ENCODE measurements at places on chromosomes 2 and 18.

DNA sequence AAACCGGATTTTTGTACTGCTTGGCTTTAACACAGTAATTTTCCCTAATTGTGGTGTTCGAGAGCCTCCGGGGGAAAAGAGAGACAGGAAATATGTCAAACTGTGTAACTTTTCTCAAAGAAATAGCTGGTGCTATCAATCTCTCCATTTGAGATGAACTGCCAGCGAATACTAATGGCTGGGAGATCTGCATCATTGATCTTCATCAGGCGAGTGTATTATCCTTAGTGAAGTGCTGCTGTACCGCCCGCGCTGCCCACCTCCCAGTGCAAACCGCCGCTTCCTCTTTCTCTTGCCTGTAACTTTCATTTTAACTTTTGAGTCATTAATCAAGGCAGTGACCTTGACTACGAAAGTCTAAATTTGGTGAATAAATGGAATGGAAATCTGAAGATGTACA lies 246.1 kb upstream of the ST6GAL2 start:
- DNase-seq, result no peak

GRCh38 chr2:51717312-51717711 lies 685.4 kb upstream of the NRXN1 start:
- no peak for DNase-seq

DNA sequence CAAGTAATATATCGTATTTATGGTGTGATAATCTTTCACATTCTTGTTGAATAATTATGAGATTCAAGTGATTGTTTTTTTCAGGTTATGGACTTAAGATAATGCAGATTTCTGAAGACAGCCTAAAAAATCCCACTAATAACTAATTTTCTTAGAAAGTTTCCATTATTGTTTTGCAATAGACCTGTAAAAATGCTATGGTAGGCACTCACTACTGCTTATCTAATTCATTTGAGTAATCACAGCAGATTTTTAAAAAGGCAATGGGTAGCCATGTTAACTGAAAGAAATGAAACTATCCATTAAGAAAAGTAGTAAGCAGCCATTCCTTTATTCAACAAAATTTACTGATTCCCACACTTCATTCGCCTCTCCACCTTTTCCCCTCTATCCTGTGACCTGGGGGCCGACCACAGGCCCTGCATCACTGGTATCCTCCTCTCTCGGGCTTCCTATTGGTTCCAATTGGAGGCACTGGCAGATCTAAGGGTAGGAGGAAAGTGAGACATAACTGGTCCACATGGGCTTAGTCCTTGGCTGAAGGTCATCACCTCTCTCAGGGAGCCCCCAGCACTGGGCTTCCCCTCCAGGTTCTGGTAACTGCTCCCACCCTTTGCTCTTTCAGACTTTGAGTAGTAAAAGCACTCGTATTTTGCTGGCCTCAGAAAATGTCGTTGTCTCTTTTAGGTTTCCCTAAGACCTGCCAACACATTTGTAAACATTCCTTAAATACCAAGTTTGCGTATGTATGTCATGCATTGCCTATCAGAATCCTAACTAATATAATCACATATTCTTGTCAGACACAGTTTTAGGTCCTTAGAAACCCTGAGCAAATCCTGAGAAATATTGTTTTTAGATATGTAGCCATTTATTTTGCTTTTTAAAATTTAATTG lies 18.5 kb downstream of the RBMS1 start:
- no peak for DNase-seq

GRCh38 chr2:10873171-10873570 lies 38.6 kb upstream of the KCNF1 start:
- no peak for DNase-seq

GRCh38 chr2:156908825-156909224 lies 348.7 kb upstream of the GALNT5 start:
- DNase-seq, result no peak

- no peak for DNase-seq
Observed at GRCh38 chr2:182586426-182586825, 129.6 kb upstream of the DNAJC10 start.

DNA sequence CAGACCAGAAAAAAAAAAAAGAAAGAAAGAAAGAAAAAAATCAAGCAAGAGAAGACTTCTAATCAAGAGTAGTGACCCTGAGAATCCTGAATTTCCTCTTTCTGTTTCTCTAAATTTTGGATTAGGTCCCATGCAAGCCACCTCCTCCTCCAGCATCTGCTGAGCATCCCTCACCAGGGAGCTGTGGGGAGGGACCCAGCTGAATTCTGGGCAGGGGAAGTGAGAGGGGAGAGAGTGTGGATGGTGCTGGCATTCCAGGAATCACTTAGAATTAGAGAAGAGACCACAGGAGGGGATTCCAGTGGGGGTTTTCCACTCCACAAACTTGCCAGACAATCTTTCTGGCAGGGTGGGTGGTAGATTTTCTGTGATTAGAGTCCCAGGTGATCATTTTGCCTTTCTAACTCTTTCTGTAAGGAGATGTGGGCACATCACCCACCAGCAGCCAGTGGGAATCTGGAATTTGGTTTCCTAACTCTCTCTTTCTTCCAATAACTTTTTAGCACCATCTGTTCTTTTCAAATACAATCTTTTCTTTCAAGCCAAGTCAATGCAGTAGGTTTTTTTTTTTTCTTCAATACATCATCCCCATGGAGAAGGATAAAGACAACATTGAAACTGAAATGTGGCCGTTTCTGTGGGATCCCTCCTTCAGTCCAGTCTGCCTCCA lies 279.2 kb downstream of the CLIP4 start:
- no peak for DNase-seq

DNA sequence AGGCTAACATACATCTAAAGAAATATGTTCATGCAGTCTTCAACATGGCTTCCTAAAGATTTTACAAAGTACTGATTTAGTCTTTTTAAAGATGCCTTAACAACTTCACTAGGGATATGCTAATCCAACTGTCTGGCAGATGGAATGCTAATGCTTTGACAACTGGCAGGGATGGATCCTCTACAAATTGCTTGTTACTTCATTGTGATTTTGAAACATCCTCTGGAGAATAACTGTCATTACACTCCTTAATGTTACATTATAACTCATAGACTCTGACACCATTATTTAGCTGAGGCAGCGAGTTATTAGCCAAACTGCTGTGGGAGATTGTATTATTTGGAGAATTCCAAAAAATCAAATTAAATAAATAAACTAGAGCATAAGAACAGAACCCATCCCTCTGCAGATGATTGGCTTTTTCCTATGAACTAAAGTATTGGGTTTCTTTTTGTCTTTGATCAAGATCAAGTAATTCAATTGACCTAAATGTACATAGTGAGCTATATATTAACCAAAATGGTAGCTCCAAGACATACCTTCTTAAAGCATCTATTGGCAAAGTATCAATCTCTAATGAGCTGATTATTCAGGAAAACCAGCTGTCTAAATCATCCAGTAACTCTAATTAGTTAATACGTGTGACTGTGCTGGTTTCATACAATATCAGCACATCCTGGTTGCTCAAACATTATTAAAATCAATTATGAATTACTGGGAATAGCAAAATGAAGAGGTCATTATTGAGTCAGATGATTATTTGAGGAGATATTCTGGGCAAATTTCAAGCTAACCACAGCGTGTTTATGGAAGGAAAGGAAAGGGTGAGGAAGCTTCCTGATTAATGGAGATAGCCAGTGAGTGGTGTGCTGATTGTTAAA lies 321.3 kb upstream of the TFPI start:
- no peak for DNase-seq

DNA sequence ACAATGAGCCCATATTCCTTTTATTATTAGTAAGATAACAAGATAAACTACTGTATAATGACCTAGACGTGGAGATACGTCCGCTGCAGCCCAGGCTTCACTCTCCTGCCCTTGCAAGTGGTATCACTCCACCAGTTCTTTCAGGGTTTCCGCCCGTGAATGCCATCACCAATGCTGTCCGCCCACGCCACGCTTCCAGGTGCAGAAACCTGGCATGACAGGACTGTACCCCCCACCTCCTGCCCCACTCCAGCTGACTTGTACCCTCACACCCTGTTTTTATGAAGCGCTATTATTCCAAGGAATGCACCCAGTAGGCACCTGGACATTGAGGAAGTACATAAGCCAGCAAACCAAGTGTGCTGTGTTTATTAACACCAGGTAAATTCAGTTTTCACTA lies 79.8 kb downstream of the MYT1L start:
- no peak for DNase-seq

DNA sequence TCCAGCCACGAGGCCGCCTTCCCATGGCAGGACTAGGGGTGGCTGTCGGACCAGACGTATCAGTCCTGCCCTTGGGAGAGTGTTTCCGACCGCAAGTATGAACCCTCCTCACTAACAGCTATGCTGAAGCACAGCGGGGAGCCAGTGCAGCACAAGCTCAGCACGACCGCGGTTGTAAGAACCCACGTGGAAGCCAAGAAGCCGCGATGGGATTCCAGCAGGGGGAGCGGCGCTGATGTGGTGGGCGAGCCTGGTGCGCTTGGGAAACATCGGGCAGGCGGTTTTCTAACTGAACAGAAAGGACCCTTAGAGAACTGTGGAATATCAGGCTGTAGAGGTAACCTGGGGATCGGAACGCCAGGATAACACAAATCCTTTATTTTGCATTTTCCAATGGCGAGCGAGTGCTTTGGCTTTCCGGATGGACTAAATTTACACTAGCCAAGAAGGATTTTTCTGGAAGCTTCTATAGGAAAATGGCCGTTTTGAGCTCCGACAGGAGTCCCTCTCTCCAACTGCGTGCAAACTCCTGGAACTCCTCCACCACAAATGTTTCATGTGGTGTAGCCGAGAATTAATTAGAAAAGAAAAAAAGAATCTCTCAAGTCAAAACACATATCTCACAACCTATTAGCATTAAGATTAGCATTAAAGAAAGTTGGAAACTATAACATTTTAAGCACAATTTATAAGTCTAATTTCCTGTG lies 132.0 kb upstream of the MYCN start:
- DNase-seq, result no peak

- no peak for DNase-seq
Observed at GRCh38 chr2:160114020-160114419, 51.6 kb upstream of the PLA2R1 start.

DNA sequence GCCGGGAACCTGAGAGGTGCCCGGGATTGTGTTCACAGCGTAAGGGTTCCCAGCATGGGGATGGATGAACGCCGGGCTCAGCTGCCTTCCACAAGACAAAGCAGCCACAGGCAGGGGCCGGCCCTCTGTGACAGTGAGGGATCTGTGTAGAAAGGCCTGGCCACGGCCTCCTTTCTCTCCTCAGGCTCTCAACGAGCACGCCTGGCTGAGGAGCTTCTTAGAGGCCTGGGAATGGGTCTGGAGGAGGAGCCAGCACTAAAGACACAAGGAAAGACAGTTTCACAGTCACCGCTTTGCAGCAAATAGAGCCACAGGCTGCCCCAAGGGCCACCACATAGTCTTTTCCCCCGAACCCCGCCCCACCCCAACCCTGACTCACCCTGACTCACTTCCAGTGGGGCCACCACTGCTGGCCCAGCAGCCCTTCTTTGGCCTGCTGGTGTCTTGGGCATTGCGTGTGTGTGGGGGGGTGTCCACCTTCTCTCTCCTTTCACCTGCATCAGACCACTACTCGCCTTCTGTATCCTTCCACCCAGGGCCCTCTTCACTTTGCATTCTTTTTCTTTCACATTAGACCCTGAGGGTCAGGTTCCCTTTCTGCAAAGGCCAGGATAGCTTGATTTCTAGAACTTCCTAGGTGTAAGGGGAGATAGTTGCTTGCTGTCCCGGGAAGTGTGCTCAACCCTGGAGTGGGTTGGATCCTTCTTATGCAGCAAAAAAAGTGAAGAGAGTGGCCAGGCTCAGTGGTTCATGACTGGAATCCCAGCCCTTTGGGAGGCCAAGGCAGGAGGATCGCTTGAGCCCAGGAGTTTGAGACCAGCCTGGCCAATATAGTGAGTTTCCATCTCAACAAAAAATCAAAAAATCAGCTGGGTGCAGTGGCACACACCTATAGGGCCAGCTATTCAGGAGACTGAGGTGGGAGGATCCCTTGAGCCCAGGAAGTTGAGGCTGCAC lies 19.3 kb upstream of the HPCAL1 start:
- DNase-seq, result no peak

DNA sequence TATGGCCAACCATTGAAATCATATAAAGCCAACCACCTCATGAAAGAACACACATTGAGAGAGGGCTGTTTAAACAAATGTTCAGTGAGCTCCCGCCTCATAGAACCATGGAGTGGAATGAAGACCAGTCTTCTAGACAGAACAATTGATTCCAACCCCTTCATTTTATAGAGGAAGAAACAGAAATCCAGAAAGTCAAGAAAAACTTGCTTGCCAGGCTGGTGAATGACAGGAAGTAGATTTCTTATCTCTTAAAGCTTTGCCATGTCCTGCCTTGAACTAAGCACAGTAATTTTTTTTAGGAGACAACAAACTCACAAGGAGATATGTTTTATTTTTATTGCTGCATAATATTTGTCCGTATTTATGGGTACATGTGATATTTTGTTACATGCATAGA lies 16.5 kb upstream of the NRP2 start:
- DNase-seq, result no peak

DNA sequence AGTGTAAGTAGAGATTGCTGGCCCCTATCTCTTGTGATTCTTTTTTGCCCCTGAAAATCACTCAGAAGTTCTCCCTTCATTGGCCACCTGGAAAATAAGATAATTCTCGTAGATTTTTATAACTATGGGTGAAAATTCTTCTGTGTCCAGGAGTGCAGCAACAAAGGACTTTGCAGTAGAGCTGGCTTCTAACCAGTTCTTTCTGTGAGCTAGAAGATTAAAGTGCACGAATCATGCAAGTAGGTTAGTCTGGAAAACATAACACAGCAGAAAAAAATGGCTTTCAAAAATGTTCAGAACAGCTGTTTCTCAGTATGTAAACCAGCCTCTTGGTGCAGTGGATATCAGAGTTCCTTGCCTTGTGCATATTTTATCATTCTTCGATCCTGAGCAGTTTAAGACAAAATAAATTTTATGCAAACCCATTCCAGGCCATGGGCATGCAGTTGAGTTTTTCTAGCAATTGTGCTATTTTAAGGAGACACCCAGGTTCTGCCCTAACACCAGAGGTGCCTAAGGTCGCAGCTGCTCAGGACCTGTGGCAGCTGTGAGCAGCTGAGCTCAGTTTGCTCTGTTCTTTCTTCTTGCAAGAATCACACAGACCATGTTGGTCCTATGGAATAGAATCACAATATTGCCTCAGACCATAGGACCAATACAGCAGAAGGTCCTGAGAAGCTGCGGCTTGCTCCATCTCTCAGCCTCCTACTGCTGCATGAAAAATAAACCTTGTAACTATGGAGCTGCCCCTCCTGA lies 80.9 kb upstream of the BCL2L11 start:
- no peak for DNase-seq

DNA sequence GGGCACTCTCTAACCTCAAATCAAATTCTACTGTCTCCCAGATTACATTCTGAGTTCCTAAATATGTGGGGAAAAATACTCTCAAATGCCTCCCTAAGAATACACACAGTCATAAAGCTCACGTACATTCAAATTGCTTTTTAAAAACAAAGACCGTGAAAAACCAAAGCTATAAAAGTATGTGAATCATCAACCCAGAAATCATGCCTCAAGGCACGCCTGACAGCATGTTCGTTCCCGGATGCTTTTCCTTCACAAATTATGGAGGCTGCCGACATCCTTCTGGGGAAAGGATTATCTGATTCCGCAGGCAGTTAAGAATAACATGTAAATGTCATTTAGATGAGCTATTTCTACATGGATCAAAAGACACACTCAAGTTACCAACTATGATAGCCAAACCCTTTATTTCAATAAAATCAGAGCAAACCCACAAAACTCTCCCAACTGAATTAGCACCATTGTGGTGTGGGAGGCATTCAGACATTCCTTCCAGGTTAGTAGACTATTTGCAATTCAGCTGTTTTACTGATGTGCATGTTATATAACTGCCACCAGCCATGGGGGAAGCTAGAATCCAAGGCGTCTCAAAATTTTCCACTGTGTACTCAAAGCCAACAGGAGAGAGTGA lies 398.2 kb upstream of the TRIB2 start:
- DNase-seq, result no peak
